ENCODE measurements at places on chromosomes 11 and 22. TPM values are rescaled to one million over a fixed set of nuclear protein-coding genes. Genes with fewer than 3 reads are reported as not detected.

KRTAP5-7 gene
- total RNA-seq: not detected

ACCSL gene
- not detected for total RNA-seq

MS4A7 gene
- total RNA-seq: not detected

SLC25A45 gene
- 4.8 TPM for total RNA-seq

- peak overlapping the region; percentile 92 for H3K27ac ChIP-seq
- no peaks in the 10 kb centered on the region for H3K36me3 ChIP-seq
- H3K4me3 ChIP-seq: no peak overlapping the region
- no peaks in the 10 kb centered on the region for H3K27me3 ChIP-seq
- peak; percentile 93 for DNase-seq
Observed at GRCh38 chr22:24996420-24996952, 44.0 kb downstream of the KIAA1671 start.

- H3K27me3 ChIP-seq: no peaks in the 10 kb centered on the region
- H3K36me3 ChIP-seq: no peaks in the 10 kb centered on the region
- no peak overlapping the region for H3K27ac ChIP-seq
- H3K4me1 ChIP-seq: no peaks in the 10 kb centered on the region
Observed at GRCh38 chr22:22576244-22576988, 17.4 kb upstream of the PRAME start.

DNA sequence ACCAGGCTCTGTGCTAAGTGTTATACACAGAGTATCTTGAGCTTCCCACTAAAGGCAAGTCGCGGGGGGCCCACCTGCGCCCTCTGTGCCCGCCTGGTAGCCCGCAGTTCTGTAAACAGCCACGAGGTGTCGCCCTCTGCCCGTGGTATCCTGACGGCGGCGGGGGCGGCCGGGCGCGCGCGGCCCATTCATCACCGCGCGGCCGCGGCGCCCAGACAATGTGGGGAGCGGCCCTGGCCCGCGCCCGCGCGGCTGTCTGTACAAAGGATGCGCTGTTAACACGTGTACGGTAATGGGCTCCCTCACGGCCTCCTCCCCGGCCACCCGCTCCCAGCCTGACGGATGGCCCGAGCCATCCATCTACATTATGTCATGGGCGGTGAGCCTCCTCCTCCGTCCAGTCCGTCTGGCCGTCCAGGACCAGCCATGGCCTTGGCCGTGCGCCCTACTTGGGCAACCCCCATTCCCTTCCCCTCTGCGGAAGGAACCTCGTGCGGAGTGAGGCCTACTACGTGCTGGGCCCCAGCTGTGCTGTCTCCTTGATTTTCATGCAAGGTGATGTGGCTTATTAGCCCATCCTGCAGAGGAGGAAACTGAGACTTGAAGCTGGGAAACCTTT, 99.4 kb downstream of the MIAT start:
- H3K27ac ChIP-seq: no peak overlapping the region
- H3K27me3 ChIP-seq: no peaks in the 10 kb centered on the region
- peak; percentile 65 for DNase-seq
- no peak overlapping the region for H3K4me3 ChIP-seq

GRCh38 chr11:57709802-57710367, 2.1 kb downstream of the MED19 start:
- H3K27ac ChIP-seq: no peak overlapping the region
- peaks cover 15% of the 10 kb centered on the region for H3K4me1 ChIP-seq
- no peaks in the 10 kb centered on the region for H3K27me3 ChIP-seq
- no peak for DNase-seq
- H3K4me3 ChIP-seq: no peak overlapping the region
- H3K36me3 ChIP-seq: no peaks in the 10 kb centered on the region

DNA sequence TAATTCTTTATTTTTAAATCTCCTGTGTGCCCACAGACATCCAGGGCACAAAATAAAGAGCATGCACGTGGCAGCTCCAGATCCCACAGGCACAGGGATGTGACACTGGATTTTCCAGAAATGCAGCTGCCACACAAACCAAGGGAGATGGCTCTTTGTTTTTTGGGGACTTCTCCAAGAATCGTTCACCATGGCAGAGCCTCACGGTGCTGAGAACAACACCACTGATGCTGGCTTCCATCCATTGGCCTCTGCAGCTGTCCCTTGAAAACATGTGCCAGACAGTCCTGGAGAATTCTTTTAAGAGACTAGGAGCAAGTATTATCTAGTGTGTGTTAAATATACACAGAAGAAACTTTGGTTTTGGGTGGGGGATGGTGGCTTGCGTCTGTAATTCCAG, 108.4 kb upstream of the SLC22A12 start:
- H3K4me3 ChIP-seq: no peak overlapping the region
- peaks cover 4% of the 10 kb centered on the region for H3K27me3 ChIP-seq
- no peak for DNase-seq
- no peak overlapping the region for H3K27ac ChIP-seq

GRCh38 chr11:35363854-35364780, 55.2 kb downstream of the SLC1A2 start:
- DNase-seq: peak; percentile 93
- H3K4me1 ChIP-seq: peaks cover 9% of the 10 kb centered on the region
- H3K4me3 ChIP-seq: no peak overlapping the region
- no peaks in the 10 kb centered on the region for H3K27me3 ChIP-seq
- H3K27ac ChIP-seq: no peak overlapping the region
- no peaks in the 10 kb centered on the region for H3K36me3 ChIP-seq

GRCh38 chr22:43474161-43475101, 62.6 kb downstream of the MPPED1 start:
- no peaks in the 10 kb centered on the region for H3K4me1 ChIP-seq
- DNase-seq: no peak
- no peak overlapping the region for H3K27ac ChIP-seq
- no peak overlapping the region for H3K4me3 ChIP-seq
- no peaks in the 10 kb centered on the region for H3K36me3 ChIP-seq
- peaks cover 4% of the 10 kb centered on the region for H3K27me3 ChIP-seq

GRCh38 chr22:35649636-35650250, 1.5 kb downstream of the APOL6 start:
- DNase-seq: no peak
- no peaks in the 10 kb centered on the region for H3K4me1 ChIP-seq
- no peaks in the 10 kb centered on the region for H3K36me3 ChIP-seq
- H3K27me3 ChIP-seq: no peaks in the 10 kb centered on the region
- H3K4me3 ChIP-seq: no peak overlapping the region

DNA sequence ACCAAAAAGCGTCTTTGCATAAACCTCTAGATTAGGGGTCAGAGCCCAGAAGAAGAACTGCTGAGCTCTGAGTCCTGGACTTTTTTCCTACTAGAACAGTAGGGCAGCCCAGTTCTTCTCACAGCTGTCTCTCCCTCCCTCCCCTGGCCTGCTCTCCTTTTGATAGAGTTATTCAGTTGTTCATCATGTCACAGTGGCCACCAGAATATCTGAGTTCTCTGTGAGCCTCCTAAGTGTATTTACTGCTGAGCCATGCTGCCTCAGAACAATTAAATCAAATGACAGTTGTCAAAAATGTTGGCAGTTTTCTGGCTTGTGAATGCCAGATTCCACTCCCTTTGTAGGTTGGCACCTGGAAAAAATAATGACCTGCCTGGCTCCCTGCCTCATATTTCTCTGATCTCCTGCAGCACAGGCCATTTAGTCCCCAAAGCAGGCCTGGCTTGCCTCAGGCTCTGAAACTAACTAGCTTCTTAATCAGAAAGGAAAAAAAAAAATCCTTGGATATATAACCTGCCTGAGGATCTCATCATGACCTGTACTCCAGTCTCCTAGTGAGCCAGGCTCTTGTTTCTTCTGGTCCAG, 377.4 kb upstream of the LARGE1 start:
- DNase-seq: no peak
- no peaks in the 10 kb centered on the region for H3K27me3 ChIP-seq
- H3K4me3 ChIP-seq: no peak overlapping the region

DNA sequence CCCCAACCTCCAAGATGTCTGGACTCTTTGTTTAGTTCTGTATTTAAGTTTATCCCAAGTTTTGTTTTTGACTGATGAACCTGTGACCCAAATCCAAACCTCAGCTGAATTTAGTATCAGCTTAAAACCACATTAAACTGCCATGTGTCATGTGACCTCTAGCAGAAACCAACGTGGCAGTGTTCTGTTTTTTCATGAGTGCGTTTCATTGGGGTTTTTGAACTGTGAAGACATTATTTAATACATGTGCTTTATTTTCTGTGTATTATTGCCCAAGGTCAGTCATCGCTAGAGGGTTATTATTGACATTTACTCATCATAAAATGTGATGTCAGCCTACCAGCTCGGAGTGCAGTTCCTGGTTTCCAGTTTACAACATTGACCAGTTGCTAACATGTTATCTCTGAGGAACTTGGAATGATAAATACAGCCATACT, 1.8 kb downstream of the TLCD5 start:
- no peak overlapping the region for H3K4me3 ChIP-seq
- H3K36me3 ChIP-seq: peaks cover 11% of the 10 kb centered on the region
- H3K27me3 ChIP-seq: no peaks in the 10 kb centered on the region
- H3K27ac ChIP-seq: peak overlapping the region; percentile 85
- H3K4me1 ChIP-seq: peaks cover 29% of the 10 kb centered on the region
- no peak for DNase-seq

GRCh38 chr11:34667810-34668582, 47.1 kb downstream of the EHF start:
- no peaks in the 10 kb centered on the region for H3K27me3 ChIP-seq
- H3K4me3 ChIP-seq: no peak overlapping the region
- no peak overlapping the region for H3K27ac ChIP-seq
- DNase-seq: no peak

GRCh38 chr11:9206496-9206895, 58.7 kb downstream of the DENND5A start:
- DNase-seq: peak; percentile 79
- H3K4me1 ChIP-seq: peaks cover 43% of the 10 kb centered on the region
- H3K27ac ChIP-seq: peak overlapping the region; percentile 51
- H3K27me3 ChIP-seq: no peaks in the 10 kb centered on the region
- peaks cover 16% of the 10 kb centered on the region for H3K36me3 ChIP-seq

GRCh38 chr22:39714321-39714720, 143.8 kb downstream of the CACNA1I start:
- H3K27ac ChIP-seq: no peak overlapping the region
- H3K4me3 ChIP-seq: no peak overlapping the region
- no peaks in the 10 kb centered on the region for H3K36me3 ChIP-seq
- DNase-seq: no peak
- no peaks in the 10 kb centered on the region for H3K4me1 ChIP-seq

DNA sequence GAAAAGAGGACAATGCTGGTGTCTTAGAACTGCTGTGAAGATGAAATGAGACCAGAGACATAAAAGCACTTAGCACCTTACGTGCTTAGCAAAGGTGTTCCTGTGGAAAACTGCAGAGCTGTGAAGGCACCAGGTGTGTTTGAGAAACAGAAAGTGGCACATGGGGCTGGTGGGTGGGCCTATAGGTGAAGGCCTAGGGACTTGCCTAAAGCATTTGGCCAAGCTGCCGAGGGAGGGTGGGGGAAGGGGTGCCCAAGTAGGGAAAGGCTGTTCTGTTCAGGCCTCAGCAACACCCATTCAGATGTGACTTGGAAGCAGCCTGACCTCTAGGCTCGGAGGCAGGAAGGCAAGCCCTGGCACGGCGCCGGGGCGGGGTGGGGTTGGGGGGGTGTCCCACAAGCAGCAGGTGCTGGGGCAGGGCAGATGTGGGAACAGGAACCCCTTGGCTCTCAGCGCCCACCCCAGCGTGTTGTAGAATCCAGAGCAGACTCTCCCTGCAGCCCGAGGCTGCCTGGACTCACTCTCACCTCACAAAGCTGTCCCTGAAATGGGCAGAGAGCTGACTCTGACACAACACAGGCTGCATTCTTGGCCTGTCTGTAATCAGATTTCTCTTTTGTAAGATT, 366.7 kb upstream of the NARS2 start:
- DNase-seq: no peak
- H3K36me3 ChIP-seq: no peaks in the 10 kb centered on the region
- H3K4me3 ChIP-seq: no peak overlapping the region
- peak overlapping the region; percentile 70 for H3K27ac ChIP-seq

DNA sequence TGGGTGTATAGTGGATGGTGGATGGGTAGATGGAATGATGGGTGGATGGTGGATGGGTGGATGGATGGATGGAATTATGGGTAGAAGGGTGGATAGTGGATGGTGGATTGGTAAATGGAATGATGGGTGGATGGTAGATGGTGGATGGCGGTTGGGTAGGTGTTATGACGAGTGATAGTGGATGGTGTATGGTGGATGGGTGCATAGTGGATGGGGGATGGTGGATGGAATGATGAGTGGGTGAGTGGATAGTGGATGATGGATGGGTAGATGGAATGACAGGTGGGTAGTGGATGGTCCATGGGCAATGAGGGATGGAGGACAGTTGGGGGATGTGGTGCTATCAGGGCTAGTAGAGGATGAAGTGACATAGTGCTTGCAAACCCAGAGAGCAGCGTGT, 182.4 kb downstream of the BRD1 start:
- H3K4me3 ChIP-seq: no peak overlapping the region
- H3K4me1 ChIP-seq: no peaks in the 10 kb centered on the region
- no peak for DNase-seq
- no peaks in the 10 kb centered on the region for H3K36me3 ChIP-seq
- no peaks in the 10 kb centered on the region for H3K27me3 ChIP-seq
- H3K27ac ChIP-seq: no peak overlapping the region
